SJCRH30 (cell line): ENCODE measurements at places on chromosomes 16 and 17. TPM values are rescaled to one million over a fixed set of nuclear protein-coding genes. Genes with fewer than 3 reads are reported as not detected.
A peak's percentile ranks its signal among the peaks of the same experiment; 100 is the strongest.

- peak overlapping the region; percentile 88 for H3K4me3 ChIP-seq
- no peaks in the 10 kb centered on the region for H3K4me1 ChIP-seq
- H3K36me3 ChIP-seq, result no peaks in the 10 kb centered on the region
- no peaks in the 10 kb centered on the region for H3K27me3 ChIP-seq
- DNase-seq, result no peak
Measured at GRCh38 chr17:1830288-1830687, 483 bp downstream of the RPA1 start.

DNA sequence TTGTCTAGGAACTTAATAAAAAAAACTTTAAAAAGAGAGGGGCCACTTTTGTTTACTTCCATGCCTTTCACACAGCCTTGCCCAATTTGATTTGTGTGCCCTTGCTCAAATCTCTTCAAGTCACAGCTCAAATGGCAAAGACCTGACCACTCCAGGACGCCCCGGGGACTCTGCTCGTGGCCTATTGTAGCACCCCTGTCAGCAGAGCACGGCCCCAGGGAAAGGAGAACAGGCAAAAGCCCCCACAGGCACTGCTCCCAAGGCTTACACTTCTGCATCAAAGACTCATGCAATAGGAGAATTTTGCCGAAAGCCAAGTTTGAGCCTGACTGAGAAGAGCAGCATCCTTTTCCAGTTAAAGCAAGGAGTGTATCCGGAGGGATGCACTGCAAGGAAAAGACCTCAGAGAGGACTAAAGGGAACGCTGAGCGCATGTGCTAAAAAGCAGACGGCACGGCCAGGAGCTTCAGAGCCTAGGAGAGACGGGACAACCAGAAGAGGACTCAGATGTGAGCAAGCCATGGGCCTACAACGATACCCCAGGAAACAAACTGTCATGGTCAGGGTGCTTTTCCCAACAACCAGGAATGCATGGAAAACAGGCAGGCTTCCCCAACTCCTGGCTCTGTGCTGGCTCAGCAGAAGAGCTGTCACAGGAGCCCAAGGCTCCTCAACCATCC lies 8.2 kb downstream of the CREBBP start:
- no peak overlapping the region for H3K4me3 ChIP-seq
- H3K36me3 ChIP-seq, result 0 out of 2 replicates have a peak, but pooled peaks cover 5% of the 10 kb centered on the region
- no peaks in the 10 kb centered on the region for H3K27me3 ChIP-seq
- no peaks in the 10 kb centered on the region for H3K4me1 ChIP-seq
- H3K27ac ChIP-seq, result no peak overlapping the region
- DNase-seq, result no peak

DNA sequence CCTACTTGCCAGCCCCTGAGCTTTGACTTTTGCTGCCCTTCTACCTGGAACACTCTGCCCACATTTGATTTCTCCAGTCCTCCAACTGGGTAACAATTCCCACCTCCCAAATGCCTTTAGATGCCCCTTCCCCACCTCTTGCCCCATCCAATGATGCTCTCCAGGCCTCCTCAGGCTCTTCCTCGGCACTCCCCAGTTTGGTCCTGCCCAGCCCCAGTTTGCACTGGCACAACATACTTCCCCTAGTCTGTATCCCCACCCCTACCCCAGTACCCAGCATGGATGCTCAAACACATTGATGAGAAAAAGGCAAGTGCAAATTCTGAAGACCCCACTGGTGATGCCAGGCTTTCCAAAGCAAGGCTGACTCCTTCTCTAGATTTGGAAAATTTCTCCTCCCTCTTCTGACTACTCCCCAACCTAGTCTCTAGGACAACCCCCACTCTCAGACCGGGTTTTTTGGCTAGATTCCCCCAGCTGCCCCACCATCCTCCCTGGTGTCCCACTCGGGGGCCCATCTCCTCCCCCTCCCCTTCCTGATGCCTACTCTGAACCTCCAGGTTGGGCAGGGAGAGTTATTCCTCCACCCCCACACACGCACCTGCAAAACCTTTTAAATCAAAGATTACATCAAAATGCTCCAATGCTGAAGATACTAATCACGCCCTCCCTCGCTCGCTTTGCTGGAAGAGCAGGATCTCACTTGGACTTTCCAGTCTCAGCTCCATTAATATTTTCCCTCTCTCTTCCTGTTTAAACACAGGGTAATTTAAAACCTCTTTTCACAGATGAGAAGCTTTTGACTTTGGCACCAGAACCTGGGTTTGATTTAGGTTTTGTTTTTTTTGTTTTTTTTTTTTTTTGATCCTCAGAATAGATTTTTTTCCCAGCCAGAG lies 94.9 kb downstream of the TMEM132E start:
- H3K27me3 ChIP-seq, result peaks cover 10% of the 10 kb centered on the region; the same call in 1 of the 2 replicates
- no peak overlapping the region for H3K4me3 ChIP-seq
- H3K36me3 ChIP-seq, result no peaks in the 10 kb centered on the region
- H3K4me1 ChIP-seq, result no peaks in the 10 kb centered on the region

DNA sequence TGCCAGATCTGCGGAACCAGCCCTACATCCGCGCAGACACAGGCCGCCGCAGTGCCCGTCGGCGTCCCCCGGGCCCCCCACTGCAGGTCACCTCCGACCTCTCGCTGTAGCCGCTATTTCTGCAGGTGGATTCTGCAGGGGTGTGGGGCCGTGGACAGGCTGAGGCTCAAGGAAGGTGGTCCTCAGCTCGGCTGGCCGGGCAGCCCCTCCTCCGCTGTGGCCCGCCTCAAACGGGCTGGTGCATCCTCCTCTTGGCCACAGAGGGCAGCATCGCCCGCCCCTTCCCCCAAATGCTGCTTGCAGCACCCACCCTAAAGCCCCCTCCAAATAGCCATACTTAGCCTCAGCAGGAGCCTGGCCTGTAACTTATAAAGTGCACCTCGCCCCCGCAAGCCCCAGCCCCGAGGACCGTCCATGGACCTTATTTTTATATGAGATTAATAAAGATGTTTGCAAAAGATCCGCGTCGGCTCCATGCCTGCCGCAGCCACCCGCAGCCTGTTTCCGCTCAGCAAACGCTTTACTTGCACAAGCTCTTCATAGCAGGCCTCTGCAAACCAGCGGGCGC lies 14.9 kb downstream of the SPATA32 start:
- peak overlapping the region; percentile 63 for H3K4me3 ChIP-seq
- no peaks in the 10 kb centered on the region for H3K36me3 ChIP-seq
- peak; percentile 57 for DNase-seq
- H3K27me3 ChIP-seq, result no peaks in the 10 kb centered on the region
- no peaks in the 10 kb centered on the region for H3K4me1 ChIP-seq

DNA sequence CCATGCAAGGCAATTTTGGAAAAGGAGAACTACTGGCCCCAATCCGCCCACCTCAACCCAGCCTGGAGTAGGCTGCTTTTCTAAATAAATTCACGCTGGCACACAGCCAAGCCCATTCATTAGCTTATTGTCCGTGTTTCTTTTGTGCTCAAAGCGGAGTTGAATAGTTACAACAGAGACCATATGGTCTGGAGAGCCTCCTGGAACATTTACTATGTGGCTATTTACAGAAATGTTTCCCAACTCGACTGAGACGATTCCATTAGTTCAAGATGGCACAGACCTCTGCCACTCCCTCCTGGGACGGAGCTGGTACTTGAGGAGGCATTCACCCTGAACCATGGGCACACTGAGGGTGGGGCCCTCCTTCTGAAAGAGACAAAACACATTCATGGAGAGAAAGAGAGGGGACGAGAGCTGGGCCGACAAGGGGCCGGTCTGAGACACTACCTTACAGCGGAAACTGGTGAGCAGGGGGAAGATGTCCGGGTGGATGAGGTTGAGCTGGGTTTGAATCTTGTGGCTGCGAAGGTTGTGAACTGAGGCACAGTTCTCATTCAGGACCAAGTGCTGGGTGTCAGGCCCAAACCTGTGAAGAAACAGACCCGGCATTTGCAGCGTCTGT lies 15.7 kb downstream of the ELAC2 start:
- H3K27ac ChIP-seq, result no peak overlapping the region
- no peaks in the 10 kb centered on the region for H3K27me3 ChIP-seq
- H3K36me3 ChIP-seq, result peaks cover 94% of the 10 kb centered on the region
- no peak for DNase-seq

GRCh38 chr17:83171661-83172060 lies 92.3 kb downstream of the METRNL start:
- DNase-seq, result no peak
- no peak overlapping the region for H3K27ac ChIP-seq
- H3K4me3 ChIP-seq, result no peak overlapping the region
- H3K27me3 ChIP-seq, result no peaks in the 10 kb centered on the region

GRCh38 chr16:77331802-77332586 lies 102.8 kb downstream of the ADAMTS18 start:
- no peaks in the 10 kb centered on the region for H3K27me3 ChIP-seq
- H3K4me3 ChIP-seq, result no peak overlapping the region
- no peak for DNase-seq
- H3K27ac ChIP-seq, result no peak overlapping the region
- H3K36me3 ChIP-seq, result no peaks in the 10 kb centered on the region
- H3K4me1 ChIP-seq, result no peaks in the 10 kb centered on the region

GRCh38 chr16:63005356-63005755 lies 969.1 kb upstream of the CDH8 start:
- DNase-seq, result no peak
- no peaks in the 10 kb centered on the region for H3K27me3 ChIP-seq
- H3K4me1 ChIP-seq, result no peaks in the 10 kb centered on the region
- no peak overlapping the region for H3K4me3 ChIP-seq
- no peak overlapping the region for H3K27ac ChIP-seq

GRCh38 chr17:46831573-46832330 lies 13.3 kb upstream of the WNT3 start:
- no peak overlapping the region for H3K27ac ChIP-seq
- H3K36me3 ChIP-seq, result no peaks in the 10 kb centered on the region
- H3K27me3 ChIP-seq, result no peaks in the 10 kb centered on the region
- no peak overlapping the region for H3K4me3 ChIP-seq
- no peak for DNase-seq

DNA sequence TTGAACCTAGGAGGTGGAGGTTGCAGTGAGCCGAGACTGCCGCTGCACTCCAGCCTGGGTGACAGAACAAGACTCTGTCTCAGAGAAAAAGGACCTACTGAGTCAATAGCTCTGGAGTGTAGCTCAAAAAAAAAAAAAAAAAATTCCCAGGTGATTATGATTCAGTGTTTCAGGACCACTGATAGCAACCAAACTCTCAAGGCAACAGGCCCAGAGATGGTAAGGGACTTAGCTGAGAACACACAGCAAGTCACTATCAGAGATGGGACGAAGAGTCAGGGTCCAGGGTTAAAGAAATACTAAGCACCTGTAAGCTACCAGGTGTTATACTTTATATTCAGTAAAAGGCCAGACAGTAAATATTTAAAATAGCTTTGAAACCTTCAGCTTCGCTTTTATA lies 335.3 kb downstream of the XYLT1 start:
- H3K4me1 ChIP-seq, result no peaks in the 10 kb centered on the region
- no peak overlapping the region for H3K4me3 ChIP-seq
- no peaks in the 10 kb centered on the region for H3K36me3 ChIP-seq
- no peak overlapping the region for H3K27ac ChIP-seq
- DNase-seq, result no peak

DNA sequence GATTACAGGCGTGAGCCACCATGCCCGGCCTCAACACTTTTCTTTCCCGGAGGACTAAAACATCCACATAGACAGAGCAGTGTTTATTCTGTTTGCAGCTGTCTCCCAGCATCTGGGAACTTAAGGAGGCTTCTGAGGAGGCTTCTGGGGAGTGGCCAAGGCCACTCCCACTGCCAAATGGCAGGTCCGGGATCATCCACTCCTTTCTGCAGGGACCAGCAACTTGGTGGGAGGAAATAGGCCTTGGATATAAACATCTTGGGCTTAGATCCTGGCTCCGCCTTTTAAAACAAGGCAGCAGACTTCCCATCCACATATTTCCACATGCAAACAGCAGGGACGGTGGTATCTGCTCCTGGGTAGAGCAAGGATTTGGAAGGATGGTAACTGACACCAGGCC lies 14.1 kb upstream of the SPATA32 start:
- no peak overlapping the region for H3K27ac ChIP-seq
- peaks cover 28% of the 10 kb centered on the region for H3K4me1 ChIP-seq
- H3K27me3 ChIP-seq, result no peaks in the 10 kb centered on the region
- DNase-seq, result peak; percentile 83
- peaks cover 4% of the 10 kb centered on the region; the same call in 1 of the 2 replicates for H3K36me3 ChIP-seq
- no peak overlapping the region for H3K4me3 ChIP-seq

DNA sequence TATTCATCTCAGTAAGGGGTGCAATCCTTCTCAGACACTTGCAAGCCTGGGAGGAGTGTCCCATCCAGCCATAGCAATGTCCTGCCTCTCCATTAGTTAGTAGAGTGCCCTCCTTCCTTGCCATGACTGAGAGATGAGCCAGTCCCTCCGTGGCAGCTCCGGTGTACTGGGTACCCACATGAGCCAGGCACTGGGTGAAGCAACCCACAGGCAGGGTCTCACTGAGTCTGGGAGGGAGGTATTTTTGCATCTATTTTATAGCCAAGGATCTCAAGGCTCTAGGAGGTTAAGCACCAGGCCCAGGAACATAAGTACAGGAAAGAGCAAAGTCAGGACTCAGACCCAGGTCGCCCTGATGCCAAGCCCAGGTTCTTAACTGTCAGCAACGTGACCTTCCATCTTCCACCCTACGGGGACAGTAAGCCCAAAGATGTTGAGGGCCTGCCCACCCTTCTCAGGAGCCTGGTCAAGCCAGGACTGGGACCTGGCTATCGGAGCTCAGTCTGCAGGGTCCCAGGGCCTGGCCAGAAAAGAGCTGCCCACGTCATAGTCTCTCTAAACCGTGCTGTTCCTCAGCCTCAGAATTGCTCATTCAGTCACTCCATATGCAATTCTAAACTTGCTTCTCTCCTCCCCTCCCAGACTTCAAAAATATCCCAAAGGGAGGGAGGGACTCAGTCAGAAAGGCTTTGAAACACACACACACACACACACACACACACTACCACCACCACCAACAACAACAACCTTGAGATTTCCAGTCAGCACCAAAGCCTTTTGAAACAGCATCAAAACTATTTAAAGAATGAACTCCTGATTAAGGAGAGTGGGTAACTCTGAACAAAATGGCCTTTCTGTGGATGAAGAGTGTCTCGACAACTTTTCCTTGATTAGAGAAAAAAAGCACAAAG lies 16.6 kb downstream of the NOS2 start:
- peaks cover 35% of the 10 kb centered on the region for H3K27me3 ChIP-seq
- no peak overlapping the region for H3K27ac ChIP-seq
- no peaks in the 10 kb centered on the region for H3K36me3 ChIP-seq
- no peak overlapping the region for H3K4me3 ChIP-seq
- H3K4me1 ChIP-seq, result no peaks in the 10 kb centered on the region

DNA sequence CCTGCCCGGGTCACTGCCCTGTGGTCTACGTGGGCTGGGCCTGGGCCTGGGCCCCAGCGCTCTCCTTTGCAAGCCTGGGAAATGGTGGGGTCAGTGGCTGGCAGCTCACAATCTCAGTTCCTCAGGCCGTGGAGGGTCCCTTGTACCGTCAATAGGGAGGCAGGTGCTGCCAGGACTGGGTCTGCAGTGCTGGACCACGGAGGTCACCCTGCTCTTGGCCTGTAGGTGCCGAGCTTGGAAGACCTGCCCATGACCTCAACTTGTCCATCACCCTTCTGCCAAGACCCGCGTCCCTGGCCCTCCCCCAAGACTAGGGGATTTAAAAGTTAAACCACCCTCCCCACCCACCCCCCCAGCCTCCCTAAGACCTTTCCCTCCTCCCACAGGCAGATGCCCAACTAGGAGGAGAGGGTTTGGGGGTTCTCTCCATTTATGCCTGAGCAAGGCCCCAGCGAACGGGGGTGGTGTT lies 2.5 kb downstream of the TBX2 start:
- H3K4me1 ChIP-seq, result peaks cover 5% of the 10 kb centered on the region; the same call in 1 of the 2 replicates
- no peak for DNase-seq
- peaks cover 39% of the 10 kb centered on the region for H3K36me3 ChIP-seq
- peak overlapping the region; percentile 91 for H3K4me3 ChIP-seq

Gene IRX6
- total RNA-seq, result 18.1 and 18.6 TPM in 2 replicates

Gene TMEM114
- total RNA-seq, result not detected in 2 replicates

Gene GLG1
- 45.4 and 54.3 TPM in 2 replicates for total RNA-seq

Gene KRT25
- not detected in 2 replicates for total RNA-seq

Gene ZSCAN10
- 0.73 and 0.76 TPM in 2 replicates for total RNA-seq
